Stimulated activated CD4-positive, alpha-beta T cell treated with anti-CD3 and anti-CD28 coated beads, Interleukin-4, amount 100 ng/mL, for 4 hours (primary cell): ENCODE measurements at places on chromosomes 16 and 17.

- no peak for DNase-seq
Observed at GRCh38 chr17:50133028-50133768, 3.2 kb upstream of the SAMD14 start.

DNA sequence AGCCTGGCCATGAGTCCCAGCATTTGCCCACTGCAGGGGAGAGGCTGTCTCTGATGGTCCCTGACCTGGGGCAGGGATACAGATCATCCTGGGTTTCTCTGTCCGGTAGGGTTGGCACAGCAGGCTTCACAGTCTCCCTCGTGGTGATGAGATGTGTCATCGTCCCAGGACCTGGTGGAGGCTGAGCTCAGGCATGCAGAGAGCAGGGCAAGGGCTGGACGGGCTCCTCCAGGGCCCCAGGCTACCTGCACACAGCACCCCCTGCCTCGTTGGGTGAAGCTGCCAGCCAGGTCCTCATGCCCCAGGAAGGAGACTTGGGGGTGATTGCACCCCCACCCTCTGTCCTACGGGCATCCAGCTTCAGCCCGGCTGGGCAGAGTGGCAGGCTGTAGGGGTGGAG is 155.8 kb upstream of the GSE1 start:
- no peak for DNase-seq

GRCh38 chr16:885391-885790 is 84.9 kb upstream of the GNG13 start:
- no peak for DNase-seq

DNA sequence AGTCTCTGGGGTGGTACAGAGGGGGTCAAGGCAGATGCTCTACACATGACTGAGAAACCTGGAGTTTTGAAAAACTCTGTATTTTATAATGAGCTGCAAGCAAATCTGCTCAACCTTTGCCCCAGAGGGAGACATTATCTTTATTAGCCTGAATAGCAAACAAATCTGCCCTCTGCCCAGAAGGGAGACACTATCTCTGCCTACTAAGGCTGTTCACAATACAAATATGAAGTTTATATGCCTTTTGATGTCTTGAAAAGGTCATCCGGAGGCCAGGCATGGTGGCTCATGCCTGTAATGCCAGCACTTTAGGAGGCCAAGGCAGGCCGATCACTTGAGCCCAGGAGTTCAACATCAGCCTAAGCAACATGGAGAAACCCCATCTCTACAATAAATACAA is 11.0 kb upstream of the XYLT1 start:
- DNase-seq, result no peak

DNA sequence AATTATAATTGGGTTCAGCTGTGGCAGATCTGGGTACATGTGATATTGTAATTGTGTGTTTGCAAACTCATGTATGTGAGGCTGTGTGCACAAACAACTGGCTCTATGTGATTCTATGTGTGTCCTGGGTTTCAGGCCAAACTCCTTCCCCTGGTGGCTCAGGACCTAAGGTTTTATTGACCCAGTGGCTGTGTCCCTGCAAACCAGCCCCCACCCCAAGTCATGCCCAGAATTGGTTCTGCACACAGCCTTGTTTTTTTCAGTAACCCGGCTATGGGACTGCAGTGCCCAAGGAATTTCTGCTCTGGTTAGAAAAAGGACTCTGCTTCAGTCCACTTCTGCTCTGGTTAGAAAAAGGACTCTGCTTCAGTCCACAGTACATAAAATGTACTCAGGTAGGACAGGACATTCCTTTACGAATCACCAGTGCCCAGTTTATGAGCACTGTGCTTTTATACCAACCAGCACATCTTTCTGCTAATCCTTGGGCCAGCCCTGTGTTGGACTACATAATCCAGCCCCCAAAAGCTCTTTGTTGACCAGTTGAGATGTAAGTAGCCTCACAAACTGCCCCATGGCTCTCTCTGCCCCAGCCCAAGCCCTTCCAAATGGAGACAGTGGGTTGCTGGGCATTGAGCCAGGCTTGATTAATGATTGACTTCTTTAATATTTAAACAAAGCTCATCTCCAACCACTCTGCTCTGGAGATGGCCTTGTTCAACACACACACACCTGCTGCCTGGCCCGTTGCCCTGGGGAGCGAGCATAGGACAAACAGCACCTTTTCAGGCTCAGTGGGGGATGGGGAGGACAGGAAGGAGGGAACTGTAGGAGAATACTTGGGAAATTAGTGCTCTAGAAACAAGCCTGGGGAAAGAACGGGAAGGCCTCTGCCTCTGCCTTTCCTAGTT is 2.9 kb upstream of the KCNH6 start:
- no peak for DNase-seq

DNA sequence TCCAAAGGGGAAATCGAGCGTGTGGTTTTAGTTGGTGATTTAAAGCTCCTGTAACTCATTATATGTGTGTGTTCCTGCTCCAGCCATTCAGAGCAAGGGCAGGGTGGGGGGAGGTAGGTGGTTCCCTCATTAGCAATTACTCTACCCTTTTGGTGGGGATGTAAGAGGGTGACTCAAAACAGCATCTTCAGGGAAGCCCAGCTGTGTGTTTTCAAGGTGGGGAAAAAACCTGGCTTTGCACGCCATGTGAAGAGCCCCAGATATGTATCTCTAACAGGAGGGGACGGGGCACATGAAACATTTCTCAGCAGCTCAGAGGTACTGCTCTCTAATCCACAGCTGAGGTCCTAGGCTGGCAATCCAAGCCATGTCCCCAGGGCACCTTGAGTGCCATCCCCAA is 241.3 kb upstream of the ZFHX3 start:
- no peak for DNase-seq

GRCh38 chr17:61155590-61156237 is 243.9 kb upstream of the TBX2 start:
- DNase-seq, result no peak

- peak; percentile 55 for DNase-seq
Observed at GRCh38 chr16:3235856-3236669, 1.1 kb upstream of the ZNF200 start.

GRCh38 chr16:25093208-25094061 is 18.1 kb upstream of the LCMT1 start:
- no peak for DNase-seq

DNA sequence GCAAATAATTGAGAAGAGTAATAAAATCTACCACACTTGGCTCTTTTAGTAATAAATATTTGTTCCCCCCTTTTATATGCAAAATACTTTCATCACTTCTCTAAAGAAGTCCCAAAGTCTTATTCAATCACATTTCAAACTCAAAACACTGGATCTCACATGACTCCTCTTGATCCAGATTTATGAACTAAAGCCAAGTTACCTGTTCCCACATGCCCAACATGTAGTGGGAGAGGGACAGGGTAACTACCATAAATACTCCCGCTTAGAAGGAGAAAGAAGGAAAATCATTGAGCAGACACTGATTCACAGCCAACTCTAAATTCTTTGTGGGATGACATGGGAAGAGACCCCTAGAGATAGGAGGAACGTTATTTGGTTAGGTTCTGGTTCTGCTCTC is 64.9 kb upstream of the PMFBP1 start:
- no peak for DNase-seq

DNA sequence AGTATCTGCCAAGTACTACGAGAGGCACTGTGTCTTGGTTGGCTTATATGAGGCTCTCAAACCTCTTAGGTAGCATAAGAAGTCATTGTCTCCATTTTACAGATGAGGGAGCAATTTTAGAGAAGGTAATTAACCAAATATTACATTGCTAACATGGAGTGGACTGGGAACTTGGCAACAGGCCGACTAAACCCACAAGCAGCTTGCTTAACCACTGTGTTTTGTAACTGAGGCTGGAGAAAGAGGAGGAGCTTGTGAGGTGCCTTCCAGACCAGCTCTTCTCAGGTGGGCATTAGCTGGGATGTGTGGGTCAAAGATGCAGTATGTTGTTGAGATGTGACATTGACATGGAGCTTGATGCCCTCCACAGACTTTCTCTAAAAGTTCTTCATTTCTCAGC is 835.6 kb upstream of the RBFOX1 start:
- DNase-seq, result no peak

DNA sequence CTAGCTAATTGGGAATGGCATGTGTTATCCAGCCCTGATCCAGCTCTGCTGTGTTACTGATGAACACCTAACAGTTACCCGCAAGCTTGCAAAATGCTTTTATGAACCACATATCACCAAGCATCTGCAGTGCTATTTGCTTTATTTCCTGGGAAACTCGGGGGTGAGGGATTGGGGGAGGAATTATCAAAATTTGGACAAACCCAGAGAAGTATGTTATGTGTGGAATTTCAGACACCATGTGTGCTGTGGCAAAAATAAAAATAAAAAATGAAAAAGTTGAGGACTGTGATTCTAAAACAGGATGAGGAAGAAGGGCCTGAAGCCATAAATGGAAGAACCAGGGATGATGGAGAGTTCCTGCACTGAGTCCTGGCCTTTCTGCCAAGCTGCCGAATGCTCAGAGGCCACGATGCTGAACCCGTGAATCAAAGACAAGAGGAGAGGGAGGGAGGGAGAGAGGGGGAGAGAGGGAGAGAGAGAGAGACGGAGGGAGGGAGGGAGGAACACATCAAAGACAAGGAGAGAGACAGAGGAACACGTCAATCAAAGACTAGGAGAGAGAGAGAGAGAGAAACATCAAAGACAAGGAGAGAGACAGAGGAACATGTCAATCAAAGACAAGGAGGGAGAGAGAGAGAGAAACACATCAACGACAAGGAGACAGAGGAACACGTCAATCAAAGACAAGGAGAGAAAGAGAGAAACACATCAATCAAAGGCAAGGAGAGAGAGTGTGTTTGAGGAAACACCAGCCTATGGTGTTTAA is 89.8 kb downstream of the MRM3 start:
- DNase-seq, result no peak

- DNase-seq, result no peak
Observed at GRCh38 chr17:34464812-34465211, 101.8 kb upstream of the CCL1 start.

GRCh38 chr17:36118477-36119353 is 15.1 kb downstream of the CCL4 start:
- DNase-seq, result no peak

GRCh38 chr16:57478396-57479204 is 7.7 kb downstream of the DOK4 start:
- no peak for DNase-seq

GRCh38 chr17:71792966-71793365 is 327.9 kb upstream of the SOX9 start:
- DNase-seq, result no peak

DNA sequence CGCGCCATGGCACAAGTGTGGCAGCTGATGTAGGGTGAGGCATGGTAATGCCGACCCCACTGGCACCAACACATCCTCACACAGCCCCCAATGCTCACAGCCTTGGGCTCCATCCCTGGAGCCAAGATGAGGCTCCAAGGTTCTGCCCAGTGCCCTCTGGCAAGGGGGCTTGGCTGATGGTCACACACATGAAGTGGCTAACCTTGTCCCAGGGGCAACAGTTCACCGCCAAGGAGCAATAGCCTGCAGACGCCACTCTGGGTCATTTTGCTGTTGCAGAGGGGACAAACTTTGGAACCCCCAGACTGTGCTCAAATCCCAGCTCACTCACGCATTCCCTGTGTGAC is 26.8 kb downstream of the TNFRSF13B start:
- no peak for DNase-seq

DNA sequence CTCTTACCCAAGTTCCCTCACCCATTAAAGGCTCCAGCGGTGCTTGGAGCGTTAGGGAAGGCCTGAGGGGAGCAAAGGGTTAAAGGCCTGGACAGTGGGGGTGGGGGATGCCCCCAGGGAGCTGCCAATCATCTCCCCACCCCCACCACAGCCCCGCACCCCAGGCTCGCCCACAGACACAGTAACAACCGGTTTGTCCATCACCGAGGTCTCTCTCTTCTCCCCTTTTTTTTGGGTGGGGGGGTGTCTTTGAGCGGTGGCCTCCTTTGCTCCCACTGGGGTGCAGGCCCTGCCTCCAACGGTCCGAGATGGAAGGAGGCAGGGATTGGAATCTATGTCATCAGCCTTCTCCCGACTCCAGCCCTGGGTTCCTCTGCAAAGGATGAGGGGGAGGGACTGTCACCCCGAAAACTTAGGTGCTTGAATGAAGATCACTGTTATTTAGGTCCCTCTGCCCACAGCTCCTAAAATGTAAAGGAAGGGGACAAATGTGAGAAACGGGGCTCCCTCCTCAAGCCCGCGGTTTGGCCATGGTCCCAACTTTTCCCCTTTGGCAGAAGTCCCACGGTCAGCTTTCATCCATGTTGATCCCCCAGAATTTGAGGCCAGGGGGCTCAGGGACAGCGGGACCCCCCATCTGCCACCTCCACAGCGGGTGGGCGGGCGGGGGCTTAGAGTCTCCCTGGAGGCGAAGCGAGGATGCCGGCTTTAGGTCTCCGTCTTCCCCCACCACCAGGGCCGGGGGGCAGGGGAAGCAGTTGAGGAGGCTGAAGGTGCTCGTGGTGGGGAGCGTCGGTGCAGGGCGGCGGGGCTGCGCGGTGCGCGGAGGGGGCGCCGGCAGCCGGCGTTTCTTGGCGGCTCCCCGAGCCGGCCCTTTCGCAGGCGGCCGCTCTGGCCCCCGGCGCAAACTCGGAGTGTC is 1.7 kb downstream of the EPOP start:
- no peak for DNase-seq

GRCh38 chr16:26334218-26335111 is 642.7 kb downstream of the HS3ST4 start:
- no peak for DNase-seq

GRCh38 chr17:40076591-40076990 is 13.8 kb downstream of the THRA start:
- no peak for DNase-seq

DNA sequence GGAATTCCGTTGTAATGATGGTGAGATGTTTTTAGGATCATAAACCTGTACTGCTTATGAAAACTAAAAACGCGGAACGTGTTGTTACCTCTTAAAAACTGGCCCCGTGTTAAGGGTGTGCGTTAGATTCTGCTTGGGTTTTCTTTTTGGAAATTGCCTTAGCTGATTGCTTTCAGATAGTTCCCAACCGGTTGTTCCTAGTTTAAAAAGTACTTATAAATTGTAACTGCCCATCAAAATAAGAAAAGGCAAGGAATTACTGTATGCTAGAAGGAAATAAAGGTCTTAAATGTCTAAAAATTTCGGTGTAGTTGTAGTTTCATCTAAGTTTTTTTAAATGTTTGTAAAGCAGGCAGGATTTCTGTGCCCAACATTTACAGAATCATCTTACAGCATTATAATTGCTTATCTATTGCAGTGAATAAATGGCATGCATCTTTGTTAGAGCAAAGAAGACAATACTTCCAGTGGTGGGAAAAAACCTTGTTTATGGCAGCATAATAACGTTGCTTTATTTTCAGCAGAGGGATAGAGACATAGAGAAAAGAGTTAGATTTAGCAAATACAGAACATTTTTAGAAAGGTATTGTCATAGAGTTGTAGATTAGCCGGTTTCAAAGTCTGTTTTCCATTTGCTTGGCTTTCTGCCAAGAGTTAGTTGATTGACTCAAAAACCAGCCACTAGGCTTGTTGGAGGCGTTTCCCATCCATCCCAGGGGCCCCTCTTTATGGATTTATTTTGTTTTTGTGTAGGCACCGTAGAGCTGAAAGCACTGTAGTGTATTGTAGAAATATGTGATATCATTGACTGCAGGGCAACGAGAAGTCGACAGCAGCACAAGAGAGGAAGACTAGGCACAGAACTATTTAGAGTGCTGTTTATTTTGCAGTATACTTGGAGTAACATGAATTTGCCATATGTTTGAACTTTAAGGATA is 1.7 kb downstream of the PPM1D start:
- no peak for DNase-seq

GRCh38 chr17:57366558-57367351 is 110.4 kb downstream of the MSI2 start:
- no peak for DNase-seq

GRCh38 chr16:88194397-88195268 is 188.1 kb upstream of the ZNF469 start:
- DNase-seq, result no peak

GRCh38 chr16:71867939-71868338 is 16.0 kb downstream of the ZNF821 start:
- no peak for DNase-seq
